ENCODE measurements at places on chromosomes 2 and 18.
A peak's percentile ranks its signal among the peaks of the same experiment; 100 is the strongest.

GRCh38 chr2:9970200-9971044 is 18.9 kb downstream of the GRHL1 start:
- no peaks in the 10 kb centered on the region for H3K36me3 ChIP-seq
- H3K27ac ChIP-seq, result peak overlapping the region; percentile 80
- DNase-seq, result no peak
- peak overlapping the region; percentile 42 for H3K4me3 ChIP-seq
- peaks cover 78% of the 10 kb centered on the region for H3K4me1 ChIP-seq

DNA sequence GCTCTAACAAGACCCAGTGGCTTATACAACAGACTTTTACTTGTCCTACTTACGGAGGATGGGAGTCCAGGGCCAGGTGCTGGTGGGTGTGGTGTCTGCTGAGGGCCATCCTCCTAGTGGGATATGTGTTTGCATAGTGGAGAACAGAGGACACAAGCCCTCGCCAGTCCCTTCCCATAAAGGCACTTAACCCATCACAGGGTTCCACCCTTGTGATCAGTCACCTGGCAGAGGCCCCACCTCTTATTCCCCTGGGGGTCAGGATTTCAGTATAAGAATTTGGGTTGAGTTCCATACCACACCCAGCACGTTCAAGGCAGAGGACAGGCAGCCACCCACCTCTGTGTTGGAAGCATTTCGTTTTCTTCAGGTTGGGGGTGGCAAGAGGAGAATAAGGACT is 259.0 kb downstream of the AGAP1 start:
- H3K27ac ChIP-seq, result no peak overlapping the region
- peaks cover 25% of the 10 kb centered on the region for H3K36me3 ChIP-seq
- no peaks in the 10 kb centered on the region for H3K27me3 ChIP-seq
- H3K4me1 ChIP-seq, result peaks cover 51% of the 10 kb centered on the region

DNA sequence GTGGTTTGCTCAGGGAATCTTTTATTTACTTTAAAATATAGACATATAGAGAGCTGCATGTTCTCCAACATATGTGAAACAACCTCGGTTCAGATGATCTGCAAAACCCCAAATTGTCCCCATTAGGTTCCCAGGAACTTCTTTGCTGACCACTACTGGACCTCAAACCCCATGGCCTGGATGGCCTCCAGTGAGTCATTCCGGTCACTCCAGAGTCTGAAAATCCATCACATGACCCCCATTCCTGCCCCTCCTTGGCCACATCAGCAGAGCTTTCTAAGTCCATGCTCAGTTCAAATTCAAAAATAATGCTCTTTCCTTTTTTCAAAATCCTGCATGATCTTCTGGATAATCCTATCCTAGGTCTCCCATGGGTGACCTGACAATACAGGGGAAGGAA is 271.0 kb downstream of the TNS1 start:
- H3K4me3 ChIP-seq, result no peak overlapping the region
- H3K27me3 ChIP-seq, result peaks cover 12% of the 10 kb centered on the region
- peaks cover 16% of the 10 kb centered on the region for H3K36me3 ChIP-seq
- DNase-seq, result no peak
- H3K27ac ChIP-seq, result no peak overlapping the region

DNA sequence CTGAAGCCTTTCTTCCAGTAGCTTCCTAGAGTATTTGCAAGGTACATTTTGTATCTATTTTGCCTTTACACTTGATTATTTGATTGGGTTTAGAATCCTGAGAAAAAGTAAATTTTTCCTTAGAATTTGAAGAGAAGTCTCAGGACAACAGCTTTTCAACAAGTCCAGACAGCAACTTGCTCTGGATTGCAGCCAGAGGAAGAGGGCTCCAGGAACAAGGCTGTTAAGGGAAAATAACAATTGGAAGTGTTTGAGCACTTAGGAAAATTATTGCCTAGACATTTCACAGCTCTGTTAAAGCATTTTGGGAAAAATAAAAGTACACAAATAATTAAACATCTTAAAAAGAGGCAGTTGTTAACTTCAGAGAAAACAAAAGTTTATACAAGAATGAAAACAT is 58.3 kb upstream of the RAPGEF4 start:
- H3K4me3 ChIP-seq, result no peak overlapping the region
- H3K4me1 ChIP-seq, result no peaks in the 10 kb centered on the region
- peaks cover 4% of the 10 kb centered on the region for H3K27me3 ChIP-seq
- H3K27ac ChIP-seq, result no peak overlapping the region
- DNase-seq, result no peak
- peaks cover 26% of the 10 kb centered on the region for H3K36me3 ChIP-seq

- H3K4me3 ChIP-seq, result no peak overlapping the region
- peaks cover 7% of the 10 kb centered on the region for H3K36me3 ChIP-seq
- H3K27ac ChIP-seq, result peak overlapping the region; percentile 71
- peaks cover 76% of the 10 kb centered on the region for H3K4me1 ChIP-seq
- no peak for DNase-seq
Observed at GRCh38 chr18:58097121-58097906, 53.3 kb downstream of the NEDD4L start.

- no peak for DNase-seq
- no peaks in the 10 kb centered on the region for H3K27me3 ChIP-seq
- no peak overlapping the region for H3K4me3 ChIP-seq
- no peak overlapping the region for H3K27ac ChIP-seq
- H3K36me3 ChIP-seq, result peaks cover 59% of the 10 kb centered on the region
Observed at GRCh38 chr2:160429248-160430000, 64.2 kb downstream of the RBMS1 start.

GRCh38 chr18:28176948-28177827 is at the start of gene CDH2:
Gene CDH2, minus strand, starts transcription at chr18:28177130. Its CDS starts 108 bp downstream, at chr18:28177022.
- DNase-seq, result peak; percentile 80
- peaks cover 44% of the 10 kb centered on the region for H3K4me1 ChIP-seq
- H3K36me3 ChIP-seq, result no peaks in the 10 kb centered on the region
- H3K27ac ChIP-seq, result peak within 1 kb of the TSS; percentile 97
- H3K27me3 ChIP-seq, result no peaks in the 10 kb centered on the region
- H3K4me3 ChIP-seq, result peak within 1 kb of the TSS; percentile 97

GRCh38 chr2:218229851-218230250 is 12.9 kb downstream of the ARPC2 start:
- H3K27ac ChIP-seq, result no peak overlapping the region
- no peak for DNase-seq
- H3K4me3 ChIP-seq, result no peak overlapping the region
- H3K4me1 ChIP-seq, result no peaks in the 10 kb centered on the region
- H3K27me3 ChIP-seq, result no peaks in the 10 kb centered on the region

GRCh38 chr2:56474412-56475158 is 290.8 kb downstream of the CCDC85A start:
- H3K4me1 ChIP-seq, result no peaks in the 10 kb centered on the region
- no peaks in the 10 kb centered on the region for H3K36me3 ChIP-seq
- H3K4me3 ChIP-seq, result no peak overlapping the region
- DNase-seq, result no peak
- H3K27me3 ChIP-seq, result peaks cover 5% of the 10 kb centered on the region

DNA sequence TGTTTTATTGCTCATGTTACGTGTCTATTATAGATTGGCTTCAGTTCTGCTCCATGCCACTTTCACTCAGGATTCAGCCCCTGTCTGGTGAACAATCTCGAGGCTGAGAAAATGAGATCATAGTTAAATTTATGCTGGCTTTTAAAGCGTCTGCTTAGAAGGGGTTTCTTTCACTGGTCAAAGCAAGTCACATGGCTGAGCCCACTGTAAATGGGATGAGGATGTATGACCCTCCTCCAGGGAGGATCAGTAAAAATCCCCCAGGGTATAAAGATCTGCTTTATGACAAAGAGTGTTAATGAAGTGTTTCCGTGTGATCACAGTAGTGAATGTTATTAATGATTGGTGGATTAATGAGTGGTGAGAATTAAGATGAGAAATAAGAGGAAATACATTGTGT is 6.2 kb upstream of the PLCL1 start:
- no peaks in the 10 kb centered on the region for H3K36me3 ChIP-seq
- peaks cover 23% of the 10 kb centered on the region for H3K4me1 ChIP-seq
- H3K27me3 ChIP-seq, result peaks cover 6% of the 10 kb centered on the region
- H3K27ac ChIP-seq, result no peak overlapping the region
- no peak for DNase-seq

GRCh38 chr18:39622431-39622830 is 2056.8 kb upstream of the CELF4 start:
- peaks cover 11% of the 10 kb centered on the region for H3K36me3 ChIP-seq
- no peak overlapping the region for H3K4me3 ChIP-seq
- H3K27ac ChIP-seq, result no peak overlapping the region
- no peak for DNase-seq
- H3K4me1 ChIP-seq, result no peaks in the 10 kb centered on the region
- H3K27me3 ChIP-seq, result no peaks in the 10 kb centered on the region

DNA sequence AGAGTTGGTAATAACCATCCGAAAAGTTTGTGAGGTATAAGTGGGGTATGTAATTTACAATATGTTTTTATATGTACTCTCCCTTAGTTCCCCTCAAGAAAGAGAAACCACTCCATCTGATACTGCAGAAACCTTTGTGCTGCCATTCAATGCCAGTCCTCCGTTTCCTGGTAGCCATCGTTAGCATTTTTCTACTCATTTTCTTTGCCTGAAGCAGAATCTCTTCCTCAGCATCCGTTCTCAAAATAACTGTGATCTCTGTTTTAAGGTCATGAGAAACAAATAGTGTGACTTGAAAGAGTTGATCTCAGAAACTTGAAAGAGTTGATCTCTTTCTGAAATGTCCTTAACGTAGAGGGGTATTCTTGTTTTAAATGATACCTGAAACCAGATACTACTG is 996 bp downstream of the PTCD3 start:
- peaks cover 2% of the 10 kb centered on the region for H3K27me3 ChIP-seq
- peaks cover 39% of the 10 kb centered on the region for H3K4me1 ChIP-seq
- DNase-seq, result no peak
- H3K27ac ChIP-seq, result no peak overlapping the region

- H3K27me3 ChIP-seq, result no peaks in the 10 kb centered on the region
- H3K36me3 ChIP-seq, result no peaks in the 10 kb centered on the region
- DNase-seq, result no peak
- H3K27ac ChIP-seq, result no peak overlapping the region
- H3K4me3 ChIP-seq, result no peak overlapping the region
Observed at GRCh38 chr18:66013969-66014368, 263.2 kb downstream of the CDH7 start.

DNA sequence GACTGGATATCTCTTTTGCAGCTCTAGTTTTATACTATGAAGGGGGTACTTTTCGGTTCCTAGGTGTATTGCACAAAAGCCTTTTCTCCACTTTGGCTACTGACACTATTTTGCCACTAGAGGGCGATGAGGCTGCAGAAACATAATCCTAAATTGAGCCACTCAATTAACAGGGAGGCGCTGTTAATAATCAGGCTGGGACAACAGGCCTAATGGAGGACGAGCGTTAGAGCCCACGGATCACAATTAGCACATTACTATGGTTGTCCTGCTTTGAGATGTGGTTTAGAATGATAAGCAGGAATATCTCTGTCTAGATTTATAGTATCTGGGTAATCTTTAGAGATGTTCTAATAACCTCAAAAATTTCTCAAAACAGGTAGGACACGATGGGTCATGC is 62.2 kb upstream of the PMAIP1 start:
- peaks cover 13% of the 10 kb centered on the region for H3K27me3 ChIP-seq
- H3K4me3 ChIP-seq, result no peak overlapping the region

GRCh38 chr2:70531419-70532086 is 22.1 kb downstream of the TGFA start:
- no peaks in the 10 kb centered on the region for H3K27me3 ChIP-seq
- H3K4me1 ChIP-seq, result peaks cover 85% of the 10 kb centered on the region

- H3K4me1 ChIP-seq, result no peaks in the 10 kb centered on the region
- H3K27me3 ChIP-seq, result peaks cover 3% of the 10 kb centered on the region
- no peaks in the 10 kb centered on the region for H3K36me3 ChIP-seq
- no peak overlapping the region for H3K4me3 ChIP-seq
- DNase-seq, result no peak
- H3K27ac ChIP-seq, result no peak overlapping the region
Observed at GRCh38 chr2:167572883-167573619, 674.3 kb downstream of the STK39 start.

GRCh38 chr2:106975641-106976040 is 89.7 kb upstream of the ST6GAL2 start:
- peaks cover 10% of the 10 kb centered on the region for H3K27me3 ChIP-seq
- no peak overlapping the region for H3K4me3 ChIP-seq
- DNase-seq, result no peak

DNA sequence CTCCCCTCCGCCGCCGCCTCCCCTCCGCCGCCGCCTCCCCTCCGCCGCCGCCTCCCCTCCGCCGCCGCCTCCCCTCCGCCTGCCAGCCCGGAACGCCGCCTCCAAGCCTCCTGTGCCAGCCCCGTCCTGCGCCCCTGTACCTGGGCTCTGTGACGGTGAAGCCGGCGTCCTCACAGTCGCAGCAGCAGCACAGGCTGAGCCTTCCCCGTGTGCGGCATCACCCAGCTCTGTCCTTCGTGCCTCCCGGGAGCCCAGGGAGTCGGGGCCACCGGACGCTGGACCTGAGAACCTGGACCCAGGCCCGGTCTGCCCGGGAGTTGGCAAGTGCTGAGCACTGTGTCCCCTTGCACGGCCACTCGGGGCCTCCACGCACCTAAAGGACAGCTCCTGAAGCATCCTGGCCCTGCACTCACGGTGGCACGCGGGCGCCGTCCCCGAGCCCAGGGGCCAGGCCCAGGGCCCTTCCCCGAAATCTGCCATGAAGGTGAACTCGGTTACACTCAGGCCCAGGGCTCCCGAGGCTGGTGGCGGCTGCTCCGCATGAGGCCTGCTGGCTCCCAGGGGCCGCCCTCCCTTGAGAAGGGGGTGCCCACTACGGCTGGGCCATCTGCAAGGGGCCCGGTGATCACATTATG is 32.9 kb downstream of the RTP5 start:
- peak; percentile 51 for DNase-seq
- H3K4me3 ChIP-seq, result no peak overlapping the region
- H3K27me3 ChIP-seq, result peaks cover 26% of the 10 kb centered on the region
- H3K27ac ChIP-seq, result no peak overlapping the region
- no peaks in the 10 kb centered on the region for H3K36me3 ChIP-seq

DNA sequence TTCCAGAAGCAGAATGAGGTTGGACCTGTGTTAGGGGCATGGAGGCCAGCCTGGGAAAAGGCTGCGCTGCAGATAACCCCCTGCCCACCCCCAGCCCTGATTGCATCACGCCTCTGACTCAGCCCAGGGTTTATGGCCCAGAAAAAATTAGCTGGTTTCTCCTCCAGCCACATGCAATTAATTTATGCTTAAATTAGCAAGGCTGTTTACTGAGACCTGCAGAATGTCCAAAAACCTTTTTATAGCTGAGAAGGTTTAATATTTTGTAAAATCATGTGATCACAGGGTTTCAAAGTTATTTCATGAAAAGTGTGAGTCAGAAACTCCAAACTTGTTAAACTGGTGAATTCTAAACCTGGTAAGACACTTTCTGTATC is 123.1 kb upstream of the HDAC4 start:
- no peaks in the 10 kb centered on the region for H3K36me3 ChIP-seq
- H3K27ac ChIP-seq, result no peak overlapping the region
- H3K4me1 ChIP-seq, result peaks cover 57% of the 10 kb centered on the region
- no peak for DNase-seq
- H3K27me3 ChIP-seq, result peaks cover 11% of the 10 kb centered on the region

- no peak overlapping the region for H3K4me3 ChIP-seq
- H3K27me3 ChIP-seq, result no peaks in the 10 kb centered on the region
- DNase-seq, result no peak
- peaks cover 26% of the 10 kb centered on the region for H3K4me1 ChIP-seq
- H3K27ac ChIP-seq, result peak overlapping the region; percentile 79
Observed at GRCh38 chr2:174606336-174606735, 8.7 kb upstream of the WIPF1 start.
